Bone marrow (tissue), 2 donors: ENCODE measurements at places on chromosomes 3 and 15.

GRCh38 chr15:36831125-36831903 is 251.9 kb downstream of the CDIN1 start:
- DNase-seq, result no peak

GRCh38 chr3:115695090-115695489 is 71.8 kb downstream of the GAP43 start:
- no peak for DNase-seq

GRCh38 chr15:93182703-93183205 is 93.7 kb upstream of the RGMA start:
- no peak for DNase-seq

- no peak for DNase-seq
Observed at GRCh38 chr3:62585861-62586260, 212.5 kb upstream of the FEZF2 start.

DNA sequence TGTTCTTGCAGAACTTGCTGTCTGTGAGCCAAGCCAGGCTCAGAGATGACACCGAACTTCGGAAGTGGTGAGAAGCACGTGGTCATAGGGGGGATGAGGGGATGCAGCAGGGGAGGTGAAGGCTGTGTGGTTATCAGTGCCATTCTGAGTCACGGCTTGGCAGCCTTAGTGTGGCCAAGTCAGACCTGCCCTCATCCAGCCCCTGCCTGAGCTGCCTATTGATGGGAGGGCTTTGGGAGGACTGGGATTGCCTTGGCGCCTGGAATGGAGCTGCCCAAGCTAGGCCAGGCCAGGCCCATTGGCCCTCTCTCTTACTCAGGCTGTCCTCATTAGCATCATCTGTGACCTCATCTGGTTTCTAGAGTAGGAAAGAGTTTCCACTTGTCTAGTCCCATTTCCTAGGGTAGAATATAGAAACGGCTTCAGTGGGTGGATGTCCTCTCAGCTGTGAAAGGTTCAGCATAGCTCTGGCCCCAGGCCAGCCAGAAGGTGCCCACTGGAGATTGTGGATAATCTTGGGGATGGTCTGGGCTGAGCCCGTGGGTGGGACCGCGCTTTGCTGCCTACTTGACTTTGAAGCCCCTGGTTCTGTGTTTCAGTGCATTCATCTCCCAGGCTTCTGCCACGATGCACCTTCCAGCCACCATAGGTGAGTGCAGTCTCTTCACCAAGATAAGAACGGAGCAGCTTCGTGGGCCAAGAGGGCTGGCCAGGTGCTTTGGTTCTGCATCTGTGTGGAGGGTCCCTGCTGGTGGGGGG is 7.2 kb downstream of the FAH start:
- no peak for DNase-seq

DNA sequence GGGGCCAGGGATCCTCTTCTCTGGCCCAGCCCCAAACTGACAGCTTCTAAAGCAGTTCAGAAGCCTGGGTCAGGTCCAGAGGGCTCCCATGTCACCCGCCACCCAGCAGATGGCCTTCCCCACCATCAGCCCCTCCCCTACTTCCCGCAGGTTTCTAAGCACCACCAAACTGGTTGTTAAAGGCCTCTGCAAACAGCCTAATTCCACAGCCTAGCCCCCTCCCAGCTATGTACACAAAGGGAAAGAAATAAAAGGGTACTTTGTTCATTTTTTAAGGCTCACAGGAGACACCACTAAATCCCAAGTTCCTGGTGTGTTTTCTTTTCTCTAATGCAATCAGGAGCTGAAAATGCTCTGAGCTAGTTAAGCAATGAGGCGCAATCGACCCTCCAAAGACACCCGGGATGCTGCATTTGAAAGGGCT is 30.6 kb downstream of the PLCH1 start:
- DNase-seq, result no peak

DNA sequence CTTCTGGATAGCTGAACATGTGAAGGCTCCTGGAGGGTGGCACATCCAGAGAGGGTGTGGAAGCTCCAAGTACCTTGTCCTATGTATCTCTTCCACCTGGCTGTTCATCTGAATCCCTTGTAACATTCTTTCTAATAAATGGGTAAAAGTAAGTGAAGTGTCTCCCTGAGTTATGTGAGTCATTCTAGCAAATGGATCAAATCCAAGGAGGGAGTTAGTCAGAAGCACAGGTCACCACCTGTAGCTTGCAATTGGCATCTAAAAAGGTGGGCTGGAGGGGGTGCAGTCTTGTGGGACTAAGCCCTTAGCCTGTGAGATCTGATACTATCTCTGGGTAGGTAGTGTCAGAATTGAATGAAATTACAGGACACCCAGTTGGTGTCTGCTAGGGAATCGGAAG is 71.0 kb downstream of the WWTR1 start:
- no peak for DNase-seq

DNA sequence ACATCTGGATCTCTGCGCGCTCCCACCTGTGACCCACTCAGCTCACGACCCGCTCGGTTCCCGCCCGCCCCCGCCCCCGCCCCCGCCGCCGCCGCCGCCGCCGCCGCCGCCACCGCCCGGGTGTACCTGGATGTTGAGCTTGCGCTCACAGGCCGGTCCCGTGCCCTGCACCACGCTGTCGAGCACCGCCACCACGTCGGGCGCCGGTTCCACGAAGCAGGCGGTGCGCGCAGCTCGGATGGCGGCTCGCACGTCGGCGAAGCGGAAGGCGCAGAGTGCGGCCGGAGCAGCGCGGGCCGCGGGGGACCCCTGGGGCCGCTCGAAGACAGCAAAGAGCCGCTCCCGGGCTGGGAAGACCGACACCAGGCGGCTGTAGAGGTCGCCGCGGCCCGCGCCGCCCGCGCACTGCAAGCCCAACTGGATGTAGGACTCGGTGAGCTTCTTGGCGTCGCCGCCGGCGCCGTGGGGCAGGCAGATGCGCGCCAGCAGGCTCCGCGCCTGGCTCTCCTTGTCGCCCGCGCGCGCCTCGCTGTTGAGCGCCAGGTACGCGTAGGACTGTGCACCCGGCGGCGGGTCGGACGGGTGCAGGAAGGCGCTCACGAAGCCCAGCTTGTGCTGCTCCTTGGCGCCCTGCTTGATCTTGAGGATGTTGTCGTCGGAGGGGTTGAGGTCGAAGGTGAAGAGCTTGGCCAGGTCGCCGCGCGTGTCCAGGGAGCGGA is 1.1 kb downstream of the PLXND1 start:
- no peak for DNase-seq

- DNase-seq, result no peak
Observed at GRCh38 chr3:141056751-141057171, 5.6 kb downstream of the SPSB4 start.

- no peak for DNase-seq
Observed at GRCh38 chr3:122902326-122902725, 107.5 kb downstream of the SLC49A4 start.

DNA sequence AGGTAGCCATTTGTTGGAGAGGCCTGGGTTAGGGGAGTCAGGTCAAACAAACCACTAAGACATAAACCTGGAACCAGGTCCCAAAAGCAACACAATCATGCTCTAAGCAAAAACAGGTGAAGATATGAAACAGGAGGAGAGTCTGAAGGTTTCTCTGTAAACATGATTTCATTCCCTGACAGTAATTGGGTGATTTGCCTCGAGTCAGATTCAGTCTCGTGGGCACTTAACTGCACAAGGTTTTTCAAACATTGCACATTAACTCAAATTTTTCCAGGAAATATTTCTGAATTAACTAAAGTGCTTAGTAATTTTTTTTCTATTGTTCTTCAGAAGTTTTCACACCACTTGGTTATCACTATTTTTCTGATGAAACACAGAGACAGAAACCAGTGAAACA is 27.8 kb downstream of the RORA start:
- no peak for DNase-seq

GRCh38 chr15:78147566-78147965 is 1.6 kb upstream of the IDH3A start:
- DNase-seq, result no peak

- no peak for DNase-seq
Observed at GRCh38 chr15:31605467-31605931, 278.9 kb downstream of the KLF13 start.

- no peak for DNase-seq
Observed at GRCh38 chr15:35741395-35741794, 195.4 kb upstream of the DPH6 start.

DNA sequence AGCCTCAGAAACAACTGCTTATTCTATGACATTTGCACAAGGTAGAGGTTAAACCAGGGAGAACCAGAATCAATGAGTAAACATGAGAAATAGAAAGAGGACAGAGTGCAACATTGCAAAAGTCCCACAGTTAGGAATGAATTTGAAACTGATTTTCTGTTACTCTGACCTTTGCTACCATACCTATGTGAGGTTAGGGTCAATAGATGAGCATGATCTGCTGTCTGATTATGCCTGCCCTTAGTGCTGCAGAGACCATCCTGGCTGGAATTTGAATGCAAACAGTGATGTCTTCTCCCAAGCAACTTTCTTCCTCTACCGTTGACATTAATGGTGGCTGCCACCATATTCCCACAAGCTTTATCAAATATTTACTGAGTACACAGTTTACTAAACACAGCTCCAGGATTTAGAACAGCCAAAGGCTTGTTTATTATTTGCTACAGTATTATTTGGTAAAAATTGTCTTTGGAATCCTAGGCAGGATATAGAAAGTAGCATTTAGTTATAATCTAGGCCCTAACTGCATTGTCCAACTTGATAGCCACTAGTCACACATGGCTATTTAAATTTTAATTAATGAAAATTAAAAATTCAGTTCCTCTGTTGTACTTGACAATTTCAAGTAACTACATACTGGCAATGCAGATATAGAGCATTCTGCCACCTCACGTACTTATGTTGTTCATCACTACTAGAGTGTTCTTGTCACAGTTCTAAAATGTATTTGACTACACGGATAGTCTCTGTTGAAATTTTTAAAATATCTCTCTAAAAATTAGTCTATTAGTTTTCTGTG is 8.9 kb upstream of the CLDN1 start:
- DNase-seq, result no peak

GRCh38 chr15:65246026-65246714 is 34.9 kb upstream of the CILP start:
- DNase-seq, result no peak

DNA sequence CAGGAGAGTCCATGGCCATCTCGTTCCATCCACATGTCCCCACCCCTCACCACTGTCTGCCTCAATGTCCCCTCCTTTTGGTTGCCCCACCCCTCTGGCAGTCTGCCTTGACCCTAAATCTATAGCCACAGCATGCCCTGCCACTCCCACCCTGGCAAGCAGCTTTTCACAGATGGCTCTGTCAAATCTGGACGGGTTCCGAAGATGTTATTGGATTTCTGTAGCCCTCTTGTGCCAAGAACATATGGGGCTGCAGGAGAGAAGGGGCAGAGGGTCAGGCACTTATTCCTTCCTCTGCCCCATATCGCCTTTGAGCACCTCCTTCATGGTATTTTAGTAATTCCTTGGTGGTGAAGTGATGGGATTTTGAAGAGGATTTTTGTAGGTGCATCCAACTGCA is 57.1 kb downstream of the EPHB1 start:
- no peak for DNase-seq

DNA sequence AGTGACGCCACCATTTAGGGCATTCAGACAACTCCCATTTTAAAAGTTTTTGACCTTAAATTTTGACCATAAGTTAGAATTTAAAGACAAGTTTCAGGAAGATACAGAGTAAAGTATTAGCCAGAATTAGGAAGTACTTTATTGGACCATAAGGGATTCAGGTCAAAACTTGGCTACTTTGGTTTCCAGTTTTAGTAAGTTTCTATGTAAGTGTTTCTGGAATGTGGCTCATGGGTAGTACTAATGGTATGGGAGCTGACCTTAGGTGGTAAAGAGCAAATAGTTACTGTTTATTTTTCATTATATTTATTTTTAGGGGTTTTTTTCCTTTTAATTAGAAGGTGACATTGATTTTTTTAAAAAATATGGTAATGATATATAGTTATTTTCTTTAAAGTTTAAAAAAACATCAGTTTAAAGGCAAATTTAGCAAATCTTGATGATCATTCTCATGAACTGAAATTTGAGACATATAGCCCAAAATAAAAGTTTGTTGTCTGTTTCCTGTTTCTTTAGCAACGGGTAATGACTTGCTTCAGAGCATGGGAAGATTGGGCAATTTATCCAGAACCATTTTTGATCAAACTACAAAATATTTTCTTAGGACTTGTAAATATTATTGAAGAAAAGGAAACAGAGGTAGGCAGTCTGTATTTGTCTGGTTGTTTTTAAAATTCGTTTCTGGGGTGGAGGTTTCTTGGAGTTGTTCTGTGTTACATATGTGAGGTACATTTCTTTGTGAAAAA is 34.3 kb downstream of the U2SURP start:
- DNase-seq, result no peak

- DNase-seq, result no peak
Observed at GRCh38 chr15:47872869-47873432, 155.6 kb downstream of the SEMA6D start.

GRCh38 chr15:25905140-25905539 is 42.0 kb upstream of the ATP10A start:
- DNase-seq, result no peak

DNA sequence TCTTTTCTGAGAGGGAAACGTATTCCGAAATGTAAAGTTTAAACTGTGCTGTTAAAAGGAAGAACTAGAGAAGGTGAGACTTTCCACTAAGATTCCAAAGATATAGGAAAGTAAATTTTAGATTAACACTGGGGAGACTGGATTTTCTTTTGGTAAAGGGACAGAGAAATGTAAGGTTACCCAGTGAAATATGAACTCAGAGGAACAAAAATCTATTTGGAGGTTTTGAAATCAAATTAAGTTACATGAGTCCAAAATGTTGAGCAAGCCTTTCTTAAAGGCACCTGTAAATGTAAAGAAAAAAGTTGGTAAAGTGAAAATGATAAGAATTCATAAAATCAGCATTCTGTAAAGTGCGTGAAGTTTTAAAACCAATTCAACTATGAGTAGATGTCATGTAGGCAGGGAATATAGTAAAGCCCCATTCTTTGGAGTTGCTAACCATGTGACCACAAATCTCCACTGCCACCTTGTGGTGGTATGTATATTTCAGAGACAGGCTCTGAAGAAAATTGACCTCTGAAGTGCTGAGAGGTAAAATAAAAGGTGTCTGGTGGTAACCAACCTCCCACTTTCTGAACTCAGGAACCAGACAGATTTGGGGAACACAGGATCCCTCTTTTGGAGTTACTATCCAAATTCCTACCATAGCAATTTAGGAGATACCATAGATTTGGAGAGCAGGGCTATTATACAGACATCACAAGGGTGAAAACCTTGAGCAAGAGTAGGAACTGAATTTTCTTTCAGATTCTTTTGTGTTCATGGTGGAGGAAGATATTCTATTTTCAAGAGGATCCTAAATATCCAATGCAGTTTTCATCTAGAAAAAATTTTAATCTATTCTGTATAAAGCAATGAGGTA is 215.3 kb downstream of the ROBO2 start:
- no peak for DNase-seq

- DNase-seq, result no peak
Observed at GRCh38 chr15:85614059-85614458, 180.7 kb downstream of the KLHL25 start.

DNA sequence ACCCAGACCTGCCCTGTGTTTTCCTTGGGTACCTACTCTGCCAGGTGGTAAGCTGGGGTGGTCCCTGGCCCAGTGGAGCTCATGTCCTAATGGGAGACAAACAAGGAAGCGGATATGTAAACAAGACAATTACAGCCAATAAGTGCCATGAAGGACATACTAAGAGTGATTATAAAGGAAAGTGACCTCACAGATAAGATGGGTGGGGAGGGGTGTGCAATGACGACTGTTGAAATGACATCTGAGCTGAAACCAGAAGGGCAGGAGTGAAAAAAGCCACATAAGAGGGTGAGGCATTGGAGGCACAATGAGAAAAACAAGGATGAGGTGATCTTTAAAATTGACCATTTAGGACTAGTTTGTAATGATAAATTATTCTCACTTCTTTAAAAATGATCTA is 336.2 kb upstream of the IL12A start:
- DNase-seq, result no peak

- DNase-seq, result no peak
Observed at GRCh38 chr3:31448035-31448881, 84.5 kb upstream of the STT3B start.
